ENCODE measurements at places on chromosomes 6 and 20.

- no peak for DNase-seq
Measured at GRCh38 chr20:1627200-1627550, 7.4 kb upstream of the SIRPB1 start.

GRCh38 chr6:167470836-167471547, 146.1 kb downstream of the TTLL2 start:
- no peak for DNase-seq

GRCh38 chr20:42218621-42219374, 600.6 kb upstream of the CHD6 start:
- DNase-seq: no peak

DNA sequence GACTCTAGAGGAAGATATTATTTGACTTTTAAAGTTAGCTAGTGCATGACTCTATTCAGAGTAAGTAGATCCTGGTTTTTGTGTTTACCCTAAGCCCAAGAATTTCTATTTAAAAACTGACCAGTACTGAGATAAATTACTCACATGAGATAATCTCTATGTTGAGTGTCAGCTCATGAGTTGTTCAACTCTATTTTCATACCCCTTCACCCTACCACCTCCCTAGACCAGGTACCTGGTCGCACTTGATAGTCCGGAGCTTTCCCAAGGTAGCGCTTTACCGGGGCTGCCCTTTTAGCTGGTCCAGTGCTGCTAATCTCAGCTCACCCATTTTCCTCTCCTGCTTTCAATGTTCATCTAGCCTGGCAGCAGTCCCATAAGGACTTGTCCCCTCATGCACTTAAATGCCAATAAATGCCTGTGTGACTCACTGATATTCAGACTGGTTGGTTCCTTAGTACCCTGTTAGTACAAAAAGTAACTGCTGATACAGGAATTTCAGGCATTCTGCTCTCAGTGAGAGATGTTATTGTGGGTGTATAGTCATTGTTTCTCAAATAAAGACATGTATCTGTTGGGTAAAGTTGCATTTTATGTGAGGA, 503.9 kb downstream of the ADGRB3 start:
- no peak for DNase-seq

DNA sequence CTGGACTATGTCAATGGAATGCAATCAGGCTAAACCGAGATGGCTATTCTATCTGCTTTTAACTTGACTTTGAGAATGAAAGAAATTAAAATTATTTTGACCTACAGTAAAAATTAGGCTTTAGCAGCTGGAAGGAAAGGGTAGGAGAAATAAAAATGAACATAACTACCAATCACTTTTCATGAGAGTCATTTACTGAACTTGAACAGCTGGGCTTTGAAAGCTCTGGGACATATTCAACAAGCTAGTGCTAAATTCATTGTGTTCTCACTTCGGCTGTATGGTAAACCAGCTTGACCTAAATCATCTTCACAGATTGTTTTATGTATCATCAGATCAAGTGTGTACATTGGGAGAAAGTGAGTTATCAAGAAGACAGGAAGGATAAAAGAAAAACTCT, 161.5 kb upstream of the STXBP5 start:
- no peak for DNase-seq

- DNase-seq: no peak
Measured at GRCh38 chr20:17568972-17569521, 828 bp upstream of the DSTN start.

DNA sequence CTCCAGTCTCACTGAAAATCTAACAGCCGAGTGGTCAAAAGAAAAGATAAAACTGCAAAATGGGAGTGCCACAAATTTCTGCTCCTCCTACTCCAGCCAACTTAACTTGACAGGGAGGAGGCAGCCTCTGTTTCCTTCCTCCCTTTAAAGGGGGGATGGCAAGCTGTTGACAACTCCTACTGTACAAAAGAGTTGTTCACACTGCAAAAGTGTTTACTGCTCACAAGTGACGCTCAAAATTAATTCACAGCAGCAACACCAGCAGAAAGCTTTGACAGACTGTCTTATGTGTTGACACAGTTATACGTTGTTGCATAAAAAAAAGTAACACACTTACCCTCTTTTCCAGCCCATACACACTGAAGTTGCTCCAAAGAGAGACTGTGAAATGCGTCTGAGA, 169.8 kb downstream of the BACH2 start:
- no peak for DNase-seq

DNA sequence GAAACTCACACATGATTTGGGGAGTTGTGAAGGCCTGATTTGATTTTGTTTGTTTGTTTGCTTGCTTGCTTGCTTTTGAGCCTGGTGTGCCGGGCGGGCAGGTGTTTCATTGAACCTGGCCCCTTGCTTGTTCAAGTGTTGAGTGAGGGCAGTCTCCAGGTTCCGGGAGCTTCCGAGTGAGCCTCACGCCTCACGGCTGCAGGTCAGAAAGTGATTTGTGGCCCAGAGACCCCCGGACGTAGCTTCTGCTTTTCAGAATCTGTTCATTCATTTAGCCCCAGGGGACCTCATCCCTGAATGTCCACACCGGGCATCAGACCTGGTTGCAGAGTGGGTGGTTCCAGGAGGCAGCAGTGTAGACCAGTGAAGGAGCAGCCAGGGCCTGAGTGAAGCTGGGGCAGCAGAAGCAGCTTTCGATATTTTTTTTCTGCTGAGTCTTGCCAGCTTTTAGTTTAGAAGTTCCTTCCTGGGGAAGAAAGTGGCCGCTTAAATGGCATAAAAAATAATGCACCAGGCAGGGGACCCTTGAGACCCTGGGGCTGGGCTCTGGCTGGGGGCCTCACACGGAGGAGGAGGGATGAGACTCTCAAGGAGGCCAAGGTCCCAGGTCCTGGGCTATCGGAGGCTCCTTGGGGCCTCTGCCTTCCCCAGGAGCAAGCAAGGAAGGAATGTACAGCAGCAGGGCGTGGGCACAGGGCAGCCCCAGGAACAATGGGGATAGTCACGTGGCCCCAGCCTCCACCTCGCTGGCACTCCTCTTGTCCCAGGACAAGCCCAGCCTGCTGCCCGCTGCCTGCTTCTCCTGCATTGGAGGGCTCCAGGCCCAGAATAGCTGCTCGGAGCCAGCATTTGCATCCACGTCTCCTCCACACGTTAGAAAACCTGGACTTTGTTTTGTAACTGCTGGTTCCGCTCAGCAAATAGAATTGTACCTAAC, 89.2 kb upstream of the BHLHE23 start:
- no peak for DNase-seq

Data from stimulated activated CD8-positive, alpha-beta memory T cell treated with anti-CD3 and anti-CD28 coated beads, Interleukin-7, amount 100 ng/mL, for 48 hours (primary cell).